Effector memory CD4-positive, alpha-beta T cell (primary cell): ENCODE measurements at places on chromosomes 11 and 22.
A peak's percentile ranks its signal among the peaks of the same experiment; 100 is the strongest.

- DNase-seq = no peak
Measured at GRCh38 chr22:18060646-18061620, 16.9 kb upstream of the PEX26 start.

GRCh38 chr11:2991452-2992233, 486 bp downstream of the NAP1L4 start:
- no peak for DNase-seq

DNA sequence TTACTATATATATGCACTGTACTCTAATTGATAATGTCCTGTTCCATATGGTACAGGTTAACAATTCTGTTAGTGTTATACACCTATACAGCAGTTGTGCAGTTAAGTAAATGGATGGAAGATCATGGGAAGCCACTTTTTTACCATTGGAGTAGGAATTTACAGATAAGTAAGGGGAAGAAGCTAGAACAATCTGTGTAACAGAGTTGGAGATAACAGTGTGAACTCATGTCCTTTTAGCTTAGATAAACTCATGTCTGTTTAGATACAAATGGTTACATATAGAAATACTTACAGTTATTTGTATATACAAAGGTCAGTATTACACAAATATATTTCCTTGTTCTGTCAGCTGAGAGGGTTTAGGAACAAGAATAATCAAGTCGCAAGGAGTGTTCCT, 6.8 kb upstream of the DEUP1 start:
- no peak for DNase-seq

DNA sequence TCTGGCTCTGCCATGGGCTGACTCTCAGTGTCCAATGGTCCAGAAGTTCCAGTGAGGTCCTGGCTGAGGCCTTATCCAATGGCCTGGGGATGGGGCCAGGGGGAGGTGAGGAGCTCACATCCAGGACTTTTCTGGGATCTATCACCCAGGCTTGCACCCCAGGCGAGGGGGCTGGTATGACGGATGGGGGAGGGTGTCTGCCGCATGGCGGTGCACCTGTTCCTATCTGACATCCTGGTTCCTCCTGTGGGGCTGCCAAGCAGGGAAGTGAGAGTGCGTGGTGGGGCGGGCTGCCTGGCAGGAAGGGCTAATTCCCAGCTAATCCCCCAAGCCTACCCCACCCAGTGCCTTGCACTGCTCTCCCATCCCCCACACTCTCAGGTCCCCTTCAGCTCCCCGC, 102.1 kb downstream of the NECTIN1 start:
- no peak for DNase-seq

DNA sequence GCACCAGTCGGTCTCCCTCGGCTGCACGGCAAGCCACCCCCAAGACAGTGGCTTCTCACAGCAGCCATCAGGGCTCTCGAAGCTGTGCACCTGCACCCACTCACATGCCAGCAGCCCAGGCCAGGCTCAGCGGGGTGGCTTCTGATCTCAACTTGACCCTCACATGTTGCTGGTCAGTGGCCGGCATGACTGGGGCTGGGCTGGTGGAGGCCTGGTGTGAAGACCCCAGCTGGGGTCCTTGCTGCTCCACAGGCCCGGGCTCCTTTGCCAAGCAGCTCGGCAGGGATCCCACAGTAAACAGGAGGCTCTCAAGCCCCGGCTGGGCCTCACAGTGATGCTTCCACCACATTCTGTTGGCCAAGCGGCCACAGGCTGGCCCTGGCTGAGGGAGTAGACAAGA, 128.2 kb downstream of the BRD1 start:
- no peak for DNase-seq

GRCh38 chr11:33987975-33988580, 63.5 kb upstream of the CAPRIN1 start:
- DNase-seq = peak; percentile 63

GRCh38 chr11:44811841-44812448, 85.2 kb downstream of the TSPAN18 start:
- no peak for DNase-seq

- DNase-seq = no peak
Measured at GRCh38 chr11:69843529-69843921, 24.3 kb upstream of the FGF3 start.

GRCh38 chr22:38871360-38872171, 450 bp downstream of the CBX6 start:
- DNase-seq = peak; percentile 21

DNA sequence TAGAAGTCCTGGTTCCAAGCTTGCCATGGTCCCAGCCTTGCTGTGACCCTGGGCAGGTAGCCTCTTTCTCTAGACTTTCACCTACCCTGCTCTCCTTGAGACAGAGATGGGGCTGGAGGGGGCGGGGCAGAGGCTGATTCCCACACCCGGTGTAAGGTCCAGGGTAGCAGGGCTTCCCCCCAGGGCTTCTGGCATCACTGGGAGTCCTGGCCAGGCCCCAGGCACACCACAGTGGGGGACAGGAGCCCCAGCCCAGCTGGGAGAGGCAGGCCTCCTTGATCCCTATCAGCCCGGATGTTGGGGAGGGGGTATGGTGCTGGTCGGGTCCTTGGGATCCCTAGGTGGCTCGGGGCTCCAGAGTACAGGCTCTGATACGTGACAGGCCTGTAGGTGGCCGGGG, 1.7 kb upstream of the NUDT8 start:
- no peak for DNase-seq

GRCh38 chr22:30541961-30542810, 4.4 kb downstream of the SEC14L6 start:
- DNase-seq = no peak

GRCh38 chr11:105208019-105208418, 68.5 kb upstream of the CARD18 start:
- DNase-seq = no peak

DNA sequence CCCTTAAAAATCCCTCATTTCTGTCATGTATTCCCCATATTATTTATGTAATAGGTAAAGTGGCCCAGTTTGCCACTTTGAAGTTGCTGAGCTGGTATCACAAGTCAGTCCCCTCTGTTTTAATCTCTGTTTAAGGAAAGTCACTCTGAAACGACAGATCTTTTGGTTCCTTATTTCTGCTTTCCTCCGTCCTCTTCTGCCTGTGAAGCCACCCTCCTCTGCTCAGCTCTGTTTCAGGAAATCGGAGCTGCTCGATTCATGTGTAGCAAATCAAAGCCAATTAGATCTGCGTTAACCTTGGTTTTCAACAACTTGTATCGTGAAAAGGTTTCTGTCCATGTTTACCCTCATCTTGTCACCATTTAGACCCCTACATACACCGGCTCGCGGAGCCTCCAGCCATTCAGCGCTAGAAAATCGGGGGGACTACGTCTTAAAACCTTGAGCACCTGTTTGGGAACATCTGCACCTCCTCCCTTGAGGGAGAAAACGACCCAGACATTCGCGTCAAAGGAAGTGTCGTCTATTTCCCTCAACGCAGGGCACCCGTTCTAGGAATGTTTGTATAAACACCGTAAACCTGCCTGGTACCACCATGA, 576 bp upstream of the SC5D start:
- no peak for DNase-seq

GRCh38 chr11:121337078-121337477, 44.5 kb downstream of the SC5D start:
- no peak for DNase-seq
